Esophagus muscularis mucosa (tissue), 4 donors: ENCODE measurements at places on chromosomes 3 and 15.

DNA sequence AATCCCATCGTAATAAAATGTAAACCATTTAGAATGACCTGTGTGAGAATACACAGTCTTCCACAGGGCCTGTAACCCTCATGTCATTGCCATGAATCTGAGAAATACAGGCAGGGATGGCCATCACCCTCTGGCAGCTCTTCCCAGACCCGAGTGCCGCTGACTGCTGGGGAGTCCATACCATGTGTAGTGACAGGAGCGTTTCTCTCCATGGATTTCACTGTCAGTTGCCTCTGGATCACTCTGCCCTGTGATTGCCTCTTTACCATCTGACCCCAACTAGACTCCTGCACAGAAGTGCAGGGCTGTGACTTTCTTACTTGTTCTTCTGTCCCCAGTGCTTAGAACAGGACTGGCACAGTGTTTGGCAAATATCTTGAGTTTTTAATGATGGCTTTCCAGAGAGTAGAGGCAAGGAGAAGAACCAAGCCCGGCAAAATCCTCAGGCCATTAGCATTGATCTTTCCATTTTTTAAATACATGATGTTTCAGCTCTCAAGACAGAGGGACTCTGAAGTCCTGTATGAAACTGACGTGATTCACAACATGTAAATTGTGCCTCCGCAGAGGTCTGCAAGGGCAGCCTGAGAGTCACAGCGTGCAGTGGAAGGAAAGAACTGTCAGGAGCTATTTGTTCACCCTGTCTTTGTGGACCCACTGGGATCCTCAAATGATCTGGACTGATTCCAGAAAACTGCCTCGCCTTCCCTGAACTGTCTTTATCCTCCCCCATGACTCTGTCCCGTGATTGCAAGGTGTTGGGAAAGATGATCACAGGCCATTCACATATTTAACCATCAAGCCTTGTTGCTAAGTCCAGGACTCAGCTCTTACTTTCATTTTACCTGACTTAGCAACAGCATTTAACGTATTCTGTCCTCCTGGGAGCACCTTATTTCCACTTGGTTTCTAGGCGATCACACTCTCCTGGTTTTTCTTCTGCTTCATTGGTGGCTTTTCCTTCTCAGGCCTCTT, 354.9 kb downstream of the EPHB1 start:
- DNase-seq: no peak

GRCh38 chr3:37221407-37221806, 47.0 kb upstream of the LRRFIP2 start:
- no peak for DNase-seq

GRCh38 chr15:28191832-28192231, 92.7 kb upstream of the OCA2 start:
- DNase-seq: no peak

DNA sequence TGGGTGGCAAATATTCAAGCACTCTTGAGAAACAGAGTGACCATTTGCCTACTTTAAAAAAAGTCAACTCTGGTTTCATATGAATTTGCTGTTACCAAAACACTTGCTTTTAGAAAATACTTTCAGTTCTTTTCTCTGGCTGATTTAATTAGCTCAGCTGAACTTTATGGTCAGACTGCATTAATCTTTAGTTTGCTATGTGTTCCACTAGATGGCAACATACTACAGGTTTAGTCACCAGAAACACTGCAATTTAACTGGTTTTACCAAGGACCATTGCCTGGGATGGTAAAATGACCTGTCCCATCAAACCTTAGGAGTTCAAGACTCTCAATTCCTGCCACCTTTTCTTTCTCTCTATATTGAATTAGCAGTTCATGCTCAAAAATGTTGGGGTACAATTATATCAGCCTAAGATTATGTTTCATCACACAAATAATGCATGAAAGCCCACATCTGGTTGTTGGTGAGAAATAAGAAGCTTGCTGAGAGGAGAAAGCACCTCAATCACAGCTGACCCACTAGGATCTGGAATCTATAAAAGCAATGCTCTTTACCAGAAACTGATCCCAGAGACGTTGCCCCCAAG, 14.2 kb downstream of the EIF4E3 start:
- no peak for DNase-seq

DNA sequence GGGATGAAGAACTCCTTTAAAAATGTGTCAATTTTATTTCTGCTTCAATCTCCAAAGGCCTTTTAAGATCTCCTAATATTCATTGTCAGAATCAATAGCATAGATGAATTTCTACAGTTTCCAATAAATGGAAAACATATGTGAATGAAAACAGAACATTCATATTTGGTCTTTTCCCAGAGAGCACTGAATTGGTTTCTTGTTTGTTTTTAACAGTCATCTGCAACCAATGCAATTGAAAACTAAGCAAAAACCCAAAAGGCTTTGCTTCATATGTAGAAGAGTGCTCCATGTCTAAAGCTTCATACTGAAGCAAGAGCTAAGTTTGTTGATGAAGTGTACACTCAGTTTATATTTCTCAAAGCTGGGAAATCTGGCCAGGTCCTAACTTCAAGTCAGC, 426.5 kb upstream of the CDIN1 start:
- no peak for DNase-seq

GRCh38 chr3:155548195-155548594, 196.7 kb downstream of the PLCH1 start:
- no peak for DNase-seq

DNA sequence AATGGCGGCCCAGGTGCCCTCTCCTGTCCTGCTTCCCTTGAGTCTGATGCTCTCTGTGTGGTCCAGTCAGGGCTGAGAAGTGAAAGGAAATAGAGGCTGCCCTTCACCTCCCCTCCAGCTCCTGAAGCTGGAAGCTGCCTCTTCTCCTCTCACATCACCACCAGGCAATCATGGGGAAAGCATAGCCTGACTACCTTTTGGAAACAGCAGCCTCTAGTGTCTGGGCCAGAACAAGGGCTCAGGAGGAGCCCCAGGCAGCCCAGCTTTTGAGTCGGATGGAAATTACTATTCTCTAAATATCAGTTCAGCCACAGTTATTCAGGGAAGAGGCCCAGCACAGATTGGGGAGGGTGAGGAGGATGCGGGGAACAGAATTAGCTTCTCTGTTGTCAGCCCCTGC, 43.3 kb upstream of the CCDC174 start:
- no peak for DNase-seq

GRCh38 chr15:71715914-71716313, 94.4 kb upstream of the NR2E3 start:
- no peak for DNase-seq

DNA sequence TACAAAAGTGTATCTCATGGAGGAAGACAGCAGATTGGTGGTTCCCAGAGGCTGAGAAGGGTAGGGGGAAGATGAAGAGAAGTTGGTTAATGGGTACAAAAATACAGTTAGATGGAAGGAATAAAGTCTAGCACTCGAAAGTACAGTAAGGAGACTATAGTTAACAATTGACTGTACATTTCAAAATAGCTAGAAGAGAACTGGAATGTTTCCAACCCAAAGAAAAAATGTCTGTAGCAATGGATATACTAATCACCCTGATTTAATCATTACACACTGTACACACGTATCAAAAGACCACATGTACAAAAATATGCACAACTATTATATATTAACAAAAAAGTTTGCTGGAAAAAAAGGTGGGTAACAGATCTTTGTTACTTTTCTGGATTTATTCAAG, 57.3 kb downstream of the THRB start:
- DNase-seq: no peak

- DNase-seq: no peak
Measured at GRCh38 chr15:63072023-63072650, 29.6 kb downstream of the TPM1 start.
